ENCODE measurements at places on chromosomes 11 and 22.

- DNase-seq, result no peak
Measured at GRCh38 chr11:114501901-114502300, 57.8 kb downstream of the NXPE1 start.

DNA sequence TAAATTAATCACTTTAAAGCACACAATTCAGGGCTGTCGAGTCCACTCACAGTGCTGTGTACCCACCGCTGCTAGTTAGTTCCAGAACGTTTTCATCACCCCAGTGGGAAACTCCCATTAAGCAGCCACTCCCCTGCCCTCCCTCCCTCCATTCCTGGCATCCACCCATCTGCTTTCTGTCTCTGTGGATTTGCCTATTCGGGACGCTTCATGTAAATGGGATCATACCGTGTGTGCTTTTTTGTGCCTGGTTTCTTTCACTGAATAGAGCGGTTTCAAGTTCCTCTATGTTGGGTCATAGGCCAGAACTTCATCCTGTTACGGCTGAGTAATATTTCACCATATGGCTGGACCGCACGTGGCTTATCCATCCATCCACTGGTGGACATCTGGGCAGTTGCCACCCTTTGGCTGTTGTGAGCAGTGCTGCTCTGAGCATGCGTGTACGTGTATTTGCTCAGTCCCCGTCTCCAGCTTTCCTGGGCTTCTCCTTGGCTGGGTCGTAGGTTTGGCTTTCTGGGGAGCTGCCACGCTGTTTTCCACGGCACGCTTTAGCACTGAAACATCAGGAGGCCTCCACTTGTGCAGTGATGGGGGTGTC is 30.1 kb downstream of the ARHGAP8 start:
- no peak for DNase-seq

GRCh38 chr22:30575859-30576258 is 1.4 kb upstream of the GAL3ST1 start:
- DNase-seq, result no peak

DNA sequence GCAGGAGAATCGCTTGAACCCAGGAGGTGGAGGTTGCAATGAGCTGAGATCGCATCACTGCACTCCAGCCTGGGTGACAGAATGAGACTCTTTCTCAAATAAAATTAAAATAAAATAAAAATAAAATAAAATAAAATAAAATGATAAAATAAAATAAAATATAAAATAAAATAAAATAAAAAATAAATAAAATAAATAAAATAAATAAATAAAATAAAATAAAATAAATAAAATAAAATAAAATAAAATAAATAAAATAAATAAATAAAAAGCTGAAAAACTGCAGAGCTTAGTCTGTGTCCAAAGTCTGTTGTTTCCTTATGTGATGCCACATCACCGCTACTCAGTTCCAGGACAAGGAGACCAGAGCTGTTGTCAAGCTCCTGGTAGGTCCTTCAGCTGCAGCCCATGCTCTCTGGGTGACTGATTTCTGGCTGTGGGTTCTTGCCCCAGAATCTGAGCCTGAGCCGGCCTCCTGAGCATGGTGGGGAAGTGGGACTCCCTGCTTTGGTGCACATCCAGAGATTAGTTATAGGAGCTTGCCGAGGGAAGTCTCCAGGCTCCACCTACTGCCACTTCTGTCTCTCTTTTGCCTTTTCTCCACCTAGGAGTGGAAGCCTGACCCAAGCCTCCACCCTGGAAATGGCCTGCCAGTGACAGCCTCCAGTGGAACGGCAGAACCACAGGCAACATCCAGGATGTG is 31.3 kb upstream of the ADA2 start:
- no peak for DNase-seq

- no peak for DNase-seq
Measured at GRCh38 chr11:104918113-104918824, 20.0 kb upstream of the CASP12 start.

- DNase-seq, result no peak
Measured at GRCh38 chr11:75735181-75735845, 17.7 kb downstream of the MOGAT2 start.

- DNase-seq, result no peak
Measured at GRCh38 chr11:31657091-31657490, 147.5 kb downstream of the ELP4 start.

- no peak for DNase-seq
Measured at GRCh38 chr11:36558571-36559413, 9.0 kb upstream of the RAG1 start.

DNA sequence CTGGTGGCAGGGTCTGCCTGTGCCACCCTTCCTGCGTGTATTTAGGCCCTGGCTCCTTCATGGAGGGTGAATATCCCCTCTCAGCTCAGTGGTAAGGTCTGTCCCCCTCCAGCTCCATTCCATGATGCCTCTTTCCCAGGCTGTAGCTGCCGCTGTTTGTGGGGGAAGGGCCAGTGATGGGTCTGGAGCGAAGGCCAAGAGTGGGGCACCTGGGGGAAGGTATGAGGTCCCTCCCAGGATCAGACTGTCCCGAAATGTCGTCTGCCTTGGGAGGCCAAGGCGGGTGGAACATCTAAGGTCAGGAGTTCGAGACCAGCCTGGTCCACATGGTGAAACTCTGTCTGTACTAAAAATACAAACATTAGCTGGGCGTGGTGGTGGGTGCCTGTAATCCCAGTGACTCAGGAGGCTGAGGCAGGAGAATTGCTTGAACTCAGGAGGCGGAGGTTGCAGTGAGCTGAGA is 1.1 kb downstream of the CD151 start:
- no peak for DNase-seq

DNA sequence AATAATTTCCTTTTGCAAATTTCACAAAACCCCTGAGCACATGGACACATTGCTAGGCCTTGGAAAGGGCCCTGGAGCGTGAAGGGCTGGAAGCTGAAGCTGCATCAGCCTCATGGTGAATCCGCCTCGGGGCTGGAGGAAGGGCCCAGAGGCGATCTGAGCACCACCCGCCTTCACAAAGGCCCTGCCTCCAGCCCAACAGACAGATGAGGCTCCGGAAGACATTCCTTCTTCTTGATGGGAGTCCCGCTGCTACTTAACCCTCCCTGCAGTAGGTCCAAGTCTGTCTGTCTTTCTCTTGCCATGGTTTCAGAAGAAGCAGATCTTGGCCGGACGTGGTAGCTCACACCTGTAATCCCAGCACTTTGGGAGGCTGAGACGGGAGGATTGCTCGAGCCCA is 16.5 kb downstream of the ARRB1 start:
- no peak for DNase-seq

DNA sequence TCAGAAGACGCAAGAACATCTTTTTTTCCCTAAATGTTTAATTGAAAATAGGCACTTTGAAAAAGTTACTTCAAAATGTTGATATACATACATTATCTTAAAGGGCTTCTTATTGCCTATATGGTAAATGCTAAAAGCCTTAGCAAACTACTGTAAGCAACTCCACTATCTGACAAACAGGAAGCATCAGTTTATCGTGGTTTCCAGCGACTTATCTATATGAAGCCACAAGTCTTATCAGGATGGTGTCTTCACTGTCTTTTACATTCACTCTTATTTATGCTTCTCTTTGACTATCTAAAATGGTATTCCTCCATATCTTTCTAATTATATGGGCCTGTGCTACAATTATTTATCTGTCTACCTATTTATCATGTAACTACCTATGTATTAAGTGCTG is 2091.9 kb downstream of the LRRC4C start:
- no peak for DNase-seq

GRCh38 chr11:96114178-96115064 is 190.5 kb upstream of the MTMR2 start:
- no peak for DNase-seq

DNA sequence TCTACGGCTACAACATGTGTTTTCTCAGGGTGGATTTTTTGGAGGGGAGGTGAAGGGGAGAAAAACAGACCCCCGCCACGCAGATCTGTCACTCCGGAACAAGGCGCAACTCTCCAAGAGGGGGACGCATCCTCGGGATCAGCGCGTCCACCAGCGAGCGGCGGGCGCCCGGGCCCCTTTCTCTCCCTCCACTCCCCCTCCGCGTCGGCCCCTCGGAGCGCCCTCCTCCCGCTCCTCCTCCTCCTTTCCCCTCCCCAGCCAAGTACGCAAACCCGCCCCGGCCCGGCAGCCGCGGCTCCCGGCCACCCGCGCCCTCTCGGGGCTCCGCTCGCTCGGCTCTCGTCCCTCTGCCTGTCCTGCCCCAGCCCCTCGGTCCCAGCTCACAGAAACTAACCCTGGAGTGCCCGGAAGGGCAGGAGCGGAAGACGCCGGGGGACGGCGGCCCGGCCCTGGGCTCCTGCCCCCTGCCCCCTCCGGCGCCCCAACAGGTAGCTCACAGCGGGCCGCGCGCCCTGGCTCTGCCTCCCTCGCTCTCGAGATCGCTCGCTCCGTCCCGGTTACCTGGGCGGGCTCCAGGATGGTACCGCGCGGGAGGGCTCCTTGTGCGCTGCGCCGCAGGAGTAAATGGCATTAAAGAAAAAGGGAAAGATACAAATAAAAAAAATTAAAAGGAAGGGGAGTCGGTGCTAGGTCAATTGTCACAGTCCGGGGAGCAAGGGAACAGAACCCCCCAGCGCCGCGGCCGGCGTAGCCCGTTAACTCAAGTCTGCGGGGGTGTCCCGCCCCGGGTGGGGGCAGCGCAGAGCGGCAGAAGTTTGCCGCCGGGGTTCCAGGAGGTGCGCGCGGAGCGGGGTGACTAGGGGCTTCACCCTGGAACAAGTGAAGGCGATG is 131.4 kb upstream of the C11orf58 start:
- DNase-seq, result no peak
